ENCODE measurements at places on chromosomes 5 and 9.

DNA sequence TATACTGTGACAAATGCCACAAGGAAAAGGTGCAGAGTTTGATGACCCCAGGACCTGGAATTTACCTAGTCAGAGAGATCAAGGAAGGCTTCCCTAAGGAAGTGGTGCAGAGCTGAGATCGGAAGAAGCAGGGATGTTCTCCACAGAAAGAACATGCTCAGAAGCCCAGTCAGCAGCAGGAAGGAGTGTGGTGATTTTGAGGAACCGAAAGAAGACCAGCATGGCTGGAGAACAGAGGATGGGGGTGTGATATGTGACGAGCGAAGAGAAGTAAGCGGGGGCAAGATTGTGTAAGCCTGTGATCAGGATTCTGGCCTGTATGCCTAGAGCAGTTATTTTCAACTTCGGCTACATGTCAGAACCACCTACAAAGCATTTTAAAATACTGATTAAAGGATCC, 18.7 kb upstream of the PIK3R1 start:
- DNase-seq: no peak

GRCh38 chr5:115455301-115455707, 89.3 kb downstream of the FEM1C start:
- no peak for DNase-seq

GRCh38 chr9:109316207-109316640, 4.6 kb downstream of the EPB41L4B start:
- DNase-seq: no peak

GRCh38 chr5:39730699-39731098, 305.9 kb upstream of the DAB2 start:
- no peak for DNase-seq

DNA sequence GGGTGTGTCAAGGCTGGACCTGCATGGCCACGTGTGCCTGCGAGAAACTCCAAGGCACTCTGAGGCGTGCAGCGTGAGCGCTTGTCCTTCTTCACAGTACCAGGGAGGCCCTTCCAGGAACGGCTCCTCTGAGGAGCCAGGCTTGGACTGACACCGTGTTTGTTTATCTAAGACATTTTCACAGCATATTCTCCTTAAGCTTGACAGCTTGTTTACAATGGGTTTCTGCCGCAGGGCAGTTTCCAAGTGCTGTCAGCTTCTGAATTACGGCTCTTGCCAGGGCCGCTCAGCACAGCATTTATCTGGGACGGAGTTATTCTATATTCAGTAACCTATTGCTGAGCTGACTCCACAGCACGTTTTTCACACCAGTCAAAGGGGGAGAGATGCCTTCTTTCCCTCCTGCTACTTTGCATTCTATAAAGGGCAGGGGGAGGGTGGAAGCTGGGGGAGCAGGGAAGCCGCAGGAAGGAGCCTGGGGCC, 98.4 kb downstream of the LMNB1 start:
- DNase-seq: no peak

- no peak for DNase-seq
These were observed 1942.4 kb upstream of the WWC1 start for GRCh38 chr5:166349046-166349445.

- no peak for DNase-seq
These were observed 61.9 kb downstream of the NSD1 start for GRCh38 chr5:177195307-177195952.

DNA sequence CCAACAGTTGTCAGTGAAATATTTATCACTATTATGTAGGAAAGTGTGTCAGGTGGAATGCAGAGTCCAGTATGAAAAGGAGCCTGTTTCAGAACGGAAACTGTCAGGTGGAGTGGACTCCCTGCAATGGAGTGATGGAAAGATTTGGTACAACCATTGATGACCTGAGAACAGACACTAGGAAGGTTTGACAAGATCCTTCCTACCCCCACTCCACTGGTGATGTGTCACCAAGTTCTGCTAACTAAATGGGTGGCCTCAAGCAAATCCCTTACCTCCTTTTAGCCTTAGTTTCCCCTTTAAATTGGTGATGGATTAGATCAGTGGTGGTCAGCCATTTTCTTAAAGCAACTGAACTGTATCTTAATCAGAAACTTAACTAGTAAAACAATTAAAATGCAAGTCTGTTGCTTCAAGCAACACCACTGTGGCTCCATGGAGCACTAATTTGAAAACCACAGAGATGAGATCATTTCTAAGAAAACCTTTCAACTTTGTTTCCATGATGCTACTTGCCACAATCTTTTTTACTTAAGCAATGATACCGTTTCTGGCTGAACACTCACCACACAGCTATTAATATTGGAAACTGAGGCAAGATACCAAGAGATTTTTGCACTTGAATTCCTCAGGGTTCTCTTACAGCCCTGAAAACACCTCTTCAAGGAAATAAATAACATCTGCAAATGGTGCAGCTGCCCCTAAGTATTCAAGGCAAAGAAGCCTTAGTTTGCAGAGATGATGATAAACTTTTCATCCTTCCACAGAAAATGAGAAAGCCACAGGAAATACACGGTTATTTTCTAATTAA, 140.6 kb downstream of the ERCC6L2 start:
- DNase-seq: no peak

- DNase-seq: no peak
These were observed 79.6 kb downstream of the SNCAIP start for GRCh38 chr5:122391621-122392020.

DNA sequence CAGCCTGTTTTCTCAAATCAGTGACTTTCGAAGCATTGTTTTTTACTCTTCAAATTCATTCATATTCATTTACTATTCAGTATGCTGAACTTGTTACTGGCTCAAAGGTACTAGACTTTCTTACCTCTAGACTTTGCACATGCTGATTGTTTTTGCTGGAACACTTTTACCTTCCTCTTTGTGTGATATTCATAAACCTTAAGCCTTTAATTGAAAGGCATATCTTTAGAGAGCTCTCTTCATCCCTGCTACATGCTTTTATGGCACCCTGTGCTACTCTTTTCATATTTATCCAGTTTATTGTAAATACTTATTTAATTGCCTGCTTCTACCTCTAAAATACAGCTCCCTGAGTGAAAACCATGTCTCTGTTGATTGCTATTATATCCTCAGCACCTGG, 48.7 kb upstream of the LRRC19 start:
- no peak for DNase-seq

DNA sequence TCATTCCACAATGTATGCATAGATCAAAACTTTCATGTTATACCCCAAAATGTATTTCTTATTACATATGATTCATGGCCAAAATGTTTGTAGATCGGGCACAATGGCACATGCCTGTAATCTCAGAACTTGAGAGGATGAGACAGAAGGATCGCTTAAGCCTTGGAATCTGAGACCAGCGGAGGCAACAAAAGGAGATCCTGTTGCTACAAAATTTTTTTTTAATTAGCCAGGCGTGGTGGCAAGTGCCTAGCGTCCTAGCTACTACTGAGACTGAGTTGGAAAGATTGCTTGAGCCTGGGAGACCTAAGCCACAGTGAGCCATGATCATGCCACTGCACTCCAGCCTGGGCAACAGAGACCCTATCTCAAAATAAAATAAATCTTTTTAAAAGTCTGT, 89.9 kb downstream of the MAPKAP1 start:
- DNase-seq: no peak

- no peak for DNase-seq
These were observed 603.8 kb downstream of the TLE4 start for GRCh38 chr9:80175286-80176150.

- DNase-seq: no peak
These were observed 11.6 kb downstream of the WHRN start for GRCh38 chr9:114493521-114494184.

GRCh38 chr5:74966141-74967026, 86.0 kb downstream of the GCNT4 start:
- DNase-seq: no peak

GRCh38 chr5:136062366-136063274, 33.8 kb downstream of the TGFBI start:
- no peak for DNase-seq

DNA sequence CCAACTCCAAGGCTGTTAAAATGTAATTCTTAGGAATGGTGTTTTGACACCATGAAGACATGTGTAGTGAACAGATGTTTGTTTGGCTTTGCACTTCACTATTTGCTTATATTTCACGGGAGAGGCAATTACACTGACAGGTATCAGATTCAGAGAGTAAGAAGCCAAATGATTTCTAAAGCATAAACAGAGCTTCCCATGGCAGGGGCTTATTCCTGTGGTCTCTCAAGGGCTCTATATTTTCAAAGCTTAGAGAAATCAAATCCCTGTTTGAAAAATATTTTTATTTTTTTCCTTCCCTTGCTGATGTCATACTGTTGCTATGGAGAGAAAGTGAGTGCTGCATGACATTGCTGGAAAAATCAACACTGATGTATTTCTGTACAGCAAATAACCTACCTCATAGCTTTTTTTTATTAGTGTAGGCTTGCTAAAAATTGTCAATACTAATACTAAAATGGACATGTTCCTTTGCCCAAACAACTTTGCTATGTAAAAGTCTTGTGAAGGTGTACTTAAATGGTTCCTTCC, 161.4 kb downstream of the GIN1 start:
- DNase-seq: no peak

GRCh38 chr9:92564982-92565381, 29.2 kb upstream of the ECM2 start:
- DNase-seq: no peak

GRCh38 chr5:112418659-112419163, 366 bp downstream of the EPB41L4A start:
- no peak for DNase-seq

DNA sequence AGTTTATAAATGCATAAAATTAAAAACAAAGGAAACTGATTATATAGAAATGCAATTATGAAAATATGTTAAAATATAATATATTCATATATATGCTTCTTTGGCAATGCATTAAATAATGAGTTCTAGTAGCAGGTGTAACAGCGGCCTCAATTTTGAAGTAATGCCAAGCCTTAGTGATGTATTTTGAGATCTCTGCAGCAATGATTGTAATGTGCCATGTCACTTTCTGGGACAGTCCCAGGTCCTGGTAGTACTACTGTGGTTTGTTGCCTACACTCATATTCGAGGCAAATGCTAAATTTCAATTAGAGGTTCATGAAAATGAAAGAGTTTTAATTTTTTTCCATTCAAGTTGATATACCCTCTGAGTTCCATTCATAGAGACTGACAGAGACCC, 75.8 kb upstream of the ORM1 start:
- DNase-seq: no peak

DNA sequence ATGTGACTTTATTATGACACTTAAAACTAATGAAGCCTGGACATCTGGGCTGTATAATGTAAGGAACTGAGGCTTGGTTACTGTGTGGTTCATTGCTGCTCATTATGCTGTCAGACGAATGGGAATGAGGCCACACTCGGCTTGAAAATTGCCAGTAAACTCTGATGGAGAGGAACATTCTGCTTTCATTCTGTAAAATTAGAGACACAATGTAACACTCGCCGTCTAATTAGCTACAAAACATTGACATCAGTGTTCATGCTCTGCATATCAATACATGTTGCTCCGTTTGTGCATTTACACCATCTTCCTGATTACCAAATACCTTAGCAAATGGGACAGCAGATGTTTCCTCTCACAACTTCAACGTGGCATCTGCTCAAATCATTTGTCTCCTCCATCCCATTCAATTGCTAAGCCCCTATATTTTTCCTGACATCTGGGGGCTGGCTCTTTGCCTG, 133.0 kb downstream of the SLC28A3 start:
- DNase-seq: no peak

GRCh38 chr5:143850050-143850683, 38.2 kb downstream of the HMHB1 start:
- DNase-seq: no peak

GRCh38 chr5:130805036-130805435, 360.0 kb downstream of the HINT1 start:
- no peak for DNase-seq

DNA sequence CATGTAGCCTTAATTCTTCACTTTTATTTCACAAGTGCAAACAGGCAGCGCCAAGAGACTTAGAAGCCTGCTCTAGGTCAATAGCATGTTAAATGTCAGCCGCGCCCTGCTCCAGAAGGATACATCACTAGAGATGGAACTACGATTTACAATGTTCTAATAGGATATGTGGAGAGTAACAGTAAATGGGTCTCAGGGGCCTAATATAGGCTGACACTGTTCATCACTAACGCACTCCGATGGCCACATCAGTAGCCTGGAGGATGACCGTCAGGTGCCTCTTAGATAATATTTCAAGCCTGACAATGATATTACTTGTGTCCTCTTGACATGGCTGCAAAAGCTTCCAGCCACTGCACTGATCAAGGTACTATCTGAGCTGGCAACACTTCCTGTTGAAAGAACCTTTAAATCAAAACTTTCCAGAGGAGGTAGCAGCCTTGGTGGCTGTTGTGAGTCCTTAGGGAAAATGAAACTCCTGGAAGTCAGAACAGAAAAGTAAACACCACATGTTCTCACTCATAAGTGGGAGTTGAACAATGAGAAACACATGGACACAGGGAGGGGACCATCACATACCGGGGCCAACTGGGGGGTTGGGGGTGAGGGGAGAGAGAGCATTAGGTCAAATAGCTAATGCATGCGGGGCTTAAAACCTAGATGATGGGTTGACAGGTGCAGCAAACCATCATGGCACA, 35.0 kb downstream of the PTTG1 start:
- no peak for DNase-seq

GRCh38 chr5:117182104-117182503, 607.5 kb upstream of the SEMA6A start:
- DNase-seq: no peak

GRCh38 chr5:153987301-153987700, 51.4 kb downstream of the FAM114A2 start:
- no peak for DNase-seq

DNA sequence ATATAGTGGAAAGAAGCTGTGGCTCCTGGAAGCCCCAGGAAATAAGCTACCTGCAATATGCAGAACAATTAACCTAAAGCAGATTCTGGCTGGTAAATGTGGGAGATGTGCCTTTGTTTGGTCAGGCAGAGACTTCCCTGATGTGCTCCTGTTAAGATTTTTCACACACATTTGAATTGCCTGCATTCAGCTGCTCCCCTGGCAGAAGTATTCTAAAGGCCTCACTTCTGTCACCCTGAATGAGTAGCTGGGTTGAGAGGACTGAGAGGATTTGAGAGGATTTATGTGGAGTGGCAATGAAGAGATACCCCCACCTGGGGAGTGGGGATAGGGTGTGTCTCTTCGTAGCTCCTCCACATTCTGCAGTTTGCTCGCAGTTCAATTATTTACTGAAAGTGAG, 130.5 kb downstream of the ST8SIA4 start:
- no peak for DNase-seq

DNA sequence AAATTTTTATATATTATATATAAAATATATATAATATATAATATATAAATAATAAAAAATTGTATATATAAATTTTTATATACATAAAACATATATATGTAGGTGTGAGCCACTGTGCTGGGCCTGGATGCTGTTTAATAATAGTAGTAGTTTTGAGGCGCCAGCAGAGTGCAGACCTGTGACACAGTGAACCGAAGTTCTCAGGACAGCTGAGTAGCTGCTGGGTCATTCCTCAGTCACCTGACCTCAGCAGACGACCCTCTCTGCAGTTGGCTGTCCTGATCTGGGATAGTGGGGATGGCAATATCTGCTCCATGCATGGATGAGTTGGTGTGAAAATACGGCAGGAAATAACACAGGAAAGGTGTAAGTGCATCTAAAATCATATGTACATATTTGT, 3.3 kb upstream of the SNX18 start:
- no peak for DNase-seq
